Neural progenitor cell (in vitro differentiated cells): ENCODE measurements at places on chromosomes 1 and 21. TPM values are rescaled to one million over a fixed set of nuclear protein-coding genes. Genes with fewer than 3 reads are reported as not detected.
A peak's percentile ranks its signal among the peaks of the same experiment; 100 is the strongest.

- no peaks in the 10 kb centered on the region for H3K27me3 ChIP-seq
- no peak overlapping the region for H3K4me3 ChIP-seq
- DNase-seq, result no peak
- no peaks in the 10 kb centered on the region for H3K36me3 ChIP-seq
Observed at GRCh38 chr1:209302779-209303568, 280.5 kb upstream of the CAMK1G start.

- no peaks in the 10 kb centered on the region for H3K27me3 ChIP-seq
- H3K27ac ChIP-seq, result no peak overlapping the region
- no peaks in the 10 kb centered on the region for H3K4me1 ChIP-seq
- H3K4me3 ChIP-seq, result no peak overlapping the region
- DNase-seq, result no peak
Observed at GRCh38 chr21:8992731-8993174, 1528.6 kb upstream of the TPTE start.

- no peaks in the 10 kb centered on the region for H3K27me3 ChIP-seq
- H3K36me3 ChIP-seq, result no peaks in the 10 kb centered on the region
- no peaks in the 10 kb centered on the region for H3K4me1 ChIP-seq
- no peak for DNase-seq
Observed at GRCh38 chr1:185520188-185520920, 203.3 kb upstream of the IVNS1ABP start.

GRCh38 chr1:2192031-2192995 lies 2.3 kb downstream of the FAAP20 start:
- H3K4me3 ChIP-seq, result no peak overlapping the region
- no peaks in the 10 kb centered on the region for H3K27me3 ChIP-seq
- no peak for DNase-seq
- H3K36me3 ChIP-seq, result no peaks in the 10 kb centered on the region
- no peak overlapping the region for H3K27ac ChIP-seq
- peaks cover 22% of the 10 kb centered on the region for H3K4me1 ChIP-seq

DNA sequence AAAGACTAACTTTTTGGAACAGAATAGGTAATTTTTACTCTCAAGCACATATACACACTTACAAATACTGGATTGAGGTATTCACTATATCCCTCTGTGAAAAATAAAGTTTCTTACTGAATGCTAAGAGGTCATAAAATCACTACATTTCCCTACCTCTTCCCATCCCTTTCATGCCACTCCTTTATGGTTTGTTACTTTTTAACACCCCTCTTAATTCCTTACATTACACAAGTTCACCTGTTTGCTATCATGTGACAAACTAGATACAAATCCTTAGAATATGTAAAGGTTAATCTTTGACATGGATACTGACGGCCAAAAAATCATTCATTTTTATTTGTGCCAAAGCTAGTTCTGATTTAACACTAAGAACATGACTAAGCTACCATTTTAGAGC lies 6.8 kb upstream of the DCAF6 start:
- H3K4me3 ChIP-seq, result no peak overlapping the region
- H3K27me3 ChIP-seq, result no peaks in the 10 kb centered on the region
- H3K36me3 ChIP-seq, result no peaks in the 10 kb centered on the region
- peaks cover 16% of the 10 kb centered on the region for H3K4me1 ChIP-seq

DNA sequence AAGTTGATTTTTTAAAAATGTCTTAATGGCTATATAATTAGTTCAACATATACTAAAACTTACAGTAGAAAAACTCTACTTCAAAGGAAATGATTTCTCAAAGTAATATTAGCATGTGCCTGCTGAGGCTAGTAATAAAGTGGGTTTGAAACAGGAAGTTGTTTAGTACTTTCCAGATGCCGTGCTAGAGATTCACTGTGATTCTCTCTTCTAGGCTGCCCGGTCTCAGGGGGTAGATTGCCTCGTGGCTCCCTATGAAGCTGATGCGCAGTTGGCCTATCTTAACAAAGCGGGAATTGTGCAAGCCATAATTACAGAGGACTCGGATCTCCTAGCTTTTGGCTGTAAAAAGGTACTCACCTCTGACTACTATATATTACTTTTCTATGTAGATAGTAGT lies 9.1 kb downstream of the EXO1 start:
- no peaks in the 10 kb centered on the region for H3K27me3 ChIP-seq
- no peak overlapping the region for H3K27ac ChIP-seq
- peaks cover 28% of the 10 kb centered on the region for H3K36me3 ChIP-seq
- no peaks in the 10 kb centered on the region for H3K4me1 ChIP-seq
- H3K4me3 ChIP-seq, result no peak overlapping the region

DNA sequence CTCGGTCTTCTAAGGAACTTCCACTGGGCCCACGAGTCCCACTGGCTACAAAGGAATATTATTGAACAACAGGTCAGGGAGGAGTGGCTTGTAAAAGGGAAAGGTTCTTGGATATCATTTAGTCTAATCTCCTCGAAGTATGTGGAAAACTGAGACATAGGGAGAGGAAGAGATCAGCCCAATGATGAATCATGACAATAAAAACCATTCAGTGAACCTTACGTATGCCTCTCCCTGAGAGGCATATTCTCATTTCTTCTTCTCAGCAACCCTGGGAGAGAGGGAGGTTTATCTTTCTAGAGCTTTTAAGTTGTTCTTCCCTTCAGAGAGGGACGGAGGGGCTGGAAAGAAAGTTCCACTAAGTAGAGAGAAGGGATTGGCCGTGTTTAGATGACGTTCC lies 5.3 kb upstream of the MOB3C start:
- no peaks in the 10 kb centered on the region for H3K36me3 ChIP-seq
- peaks cover 27% of the 10 kb centered on the region for H3K27me3 ChIP-seq
- H3K4me3 ChIP-seq, result no peak overlapping the region
- peaks cover 2% of the 10 kb centered on the region for H3K4me1 ChIP-seq

GRCh38 chr1:27572019-27572678 lies 31.8 kb downstream of the AHDC1 start:
- peak overlapping the region; percentile 36 for H3K4me3 ChIP-seq
- peak; percentile 69 for DNase-seq

DNA sequence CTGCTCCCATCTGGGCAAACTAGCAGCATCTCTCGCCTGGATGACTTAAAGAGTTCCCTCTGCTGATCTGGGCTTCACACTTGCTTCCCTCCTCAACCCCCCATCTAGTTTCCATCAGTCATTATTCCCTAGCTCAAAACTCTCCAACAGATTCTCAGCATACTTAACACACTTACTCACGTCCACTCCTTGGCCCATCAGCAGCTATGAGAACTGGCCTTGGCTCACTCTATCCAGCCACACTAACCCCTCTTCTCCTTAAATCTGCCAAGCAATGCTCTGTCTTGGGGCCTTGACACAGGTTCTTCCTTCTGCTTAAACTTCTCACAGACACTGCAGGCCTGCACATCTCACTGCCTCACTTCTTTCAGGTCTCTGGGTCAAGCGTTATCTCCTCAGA lies 41.6 kb downstream of the GNG12 start:
- no peak overlapping the region for H3K27ac ChIP-seq
- no peak overlapping the region for H3K4me3 ChIP-seq
- no peaks in the 10 kb centered on the region for H3K36me3 ChIP-seq
- H3K4me1 ChIP-seq, result peaks cover 9% of the 10 kb centered on the region
- H3K27me3 ChIP-seq, result no peaks in the 10 kb centered on the region

- peaks cover 6% of the 10 kb centered on the region for H3K4me1 ChIP-seq
- no peak overlapping the region for H3K27ac ChIP-seq
- no peaks in the 10 kb centered on the region for H3K27me3 ChIP-seq
- no peak overlapping the region for H3K4me3 ChIP-seq
Observed at GRCh38 chr21:38297194-38297631, 40.4 kb downstream of the KCNJ15 start.

DNA sequence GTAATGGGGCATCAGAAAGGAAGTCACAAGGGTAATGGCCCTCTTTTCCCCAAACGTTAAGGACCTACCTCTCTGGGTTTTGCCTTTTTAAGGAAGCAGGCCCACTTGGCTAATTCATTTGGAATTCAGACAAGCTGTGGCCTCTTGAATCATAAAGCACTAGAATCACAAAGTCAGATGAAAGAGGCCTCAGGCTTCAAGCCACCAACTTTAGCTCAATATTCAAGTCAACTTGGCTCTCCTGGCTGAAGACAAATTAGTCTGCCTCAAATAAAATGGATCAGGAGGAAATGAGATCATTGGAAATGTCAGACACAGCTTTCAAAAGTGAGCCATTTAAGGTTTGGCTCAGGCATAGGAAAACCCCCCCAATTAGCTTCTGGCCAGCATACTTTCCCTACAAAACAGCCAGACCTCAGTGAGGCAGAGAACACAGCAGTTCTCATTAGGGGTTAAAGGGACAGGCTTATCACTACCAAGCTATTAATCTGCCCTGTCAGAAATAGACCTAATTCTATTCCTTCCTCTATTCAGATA lies 34.3 kb downstream of the SLC35D1 start:
- no peaks in the 10 kb centered on the region for H3K36me3 ChIP-seq
- no peak overlapping the region for H3K4me3 ChIP-seq
- peak overlapping the region; percentile 9 for H3K27ac ChIP-seq
- H3K4me1 ChIP-seq, result peaks cover 28% of the 10 kb centered on the region
- no peak for DNase-seq

- DNase-seq, result no peak
- no peaks in the 10 kb centered on the region for H3K27me3 ChIP-seq
- H3K4me3 ChIP-seq, result no peak overlapping the region
- no peak overlapping the region for H3K27ac ChIP-seq
- no peaks in the 10 kb centered on the region for H3K4me1 ChIP-seq
Observed at GRCh38 chr1:236213534-236213933, 68.2 kb downstream of the ERO1B start.

PDZK1IP1 gene
- total RNA-seq, result not detected in 2 replicates

ANKRD45 gene
- 1.5 and 2.3 TPM in 2 replicates for total RNA-seq
